ENCODE measurements at places on chromosomes 1 and 21.

DNA sequence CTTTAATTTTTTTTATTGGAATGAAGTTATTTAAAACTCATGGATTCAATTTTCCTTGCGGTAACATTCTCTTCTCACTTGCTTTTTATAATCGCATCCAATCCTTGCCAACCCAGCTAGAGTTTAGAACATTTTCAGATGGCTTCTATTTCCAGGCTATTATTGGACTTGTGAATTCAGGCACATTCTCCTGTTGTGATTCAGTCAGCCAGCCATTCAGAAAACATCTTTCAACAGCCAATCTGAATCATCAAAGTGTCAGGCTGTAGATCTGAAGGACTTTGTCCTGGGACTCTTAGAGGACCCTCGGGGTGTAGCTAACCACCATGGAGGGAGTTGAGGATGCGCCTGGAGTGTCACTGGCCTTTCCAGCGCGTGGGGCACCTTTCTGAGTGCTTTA is 92.4 kb downstream of the PRDM2 start:
- DNase-seq, result no peak

DNA sequence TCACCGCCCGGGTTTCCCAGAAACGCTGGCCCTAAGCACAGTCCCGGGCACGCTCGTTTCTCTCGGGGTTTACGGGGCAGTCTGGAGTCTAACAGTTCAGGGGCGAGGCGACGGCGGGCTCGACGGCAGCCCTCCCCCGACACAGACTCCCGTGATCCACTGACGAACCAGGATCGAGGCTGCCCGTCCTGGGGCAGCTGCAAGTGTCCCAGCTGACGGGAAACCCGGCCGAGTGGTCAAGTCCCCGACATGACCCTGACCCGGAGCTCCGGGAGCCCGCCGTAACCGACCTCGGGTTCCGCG is 494 bp downstream of the UBE2J2 start:
- no peak for DNase-seq

DNA sequence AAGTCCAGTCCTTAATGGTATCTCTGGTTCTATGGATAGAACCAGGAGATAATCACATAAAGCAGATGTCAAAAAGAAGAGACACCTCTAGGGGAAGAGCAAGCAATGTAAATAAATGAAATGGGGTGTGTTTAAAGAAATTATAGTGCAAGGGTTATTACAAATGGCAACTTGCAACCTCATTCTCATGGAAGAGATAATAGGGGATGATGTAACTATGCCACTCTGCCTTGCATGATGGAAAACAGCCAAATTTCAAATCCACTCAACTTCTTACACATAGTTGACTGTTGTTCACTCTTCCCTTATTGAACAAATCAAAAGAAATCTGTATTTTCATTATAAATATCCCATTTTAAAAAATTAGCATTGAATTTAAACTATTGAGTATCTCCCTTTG is 274.0 kb upstream of the TMPRSS15 start:
- DNase-seq, result no peak

DNA sequence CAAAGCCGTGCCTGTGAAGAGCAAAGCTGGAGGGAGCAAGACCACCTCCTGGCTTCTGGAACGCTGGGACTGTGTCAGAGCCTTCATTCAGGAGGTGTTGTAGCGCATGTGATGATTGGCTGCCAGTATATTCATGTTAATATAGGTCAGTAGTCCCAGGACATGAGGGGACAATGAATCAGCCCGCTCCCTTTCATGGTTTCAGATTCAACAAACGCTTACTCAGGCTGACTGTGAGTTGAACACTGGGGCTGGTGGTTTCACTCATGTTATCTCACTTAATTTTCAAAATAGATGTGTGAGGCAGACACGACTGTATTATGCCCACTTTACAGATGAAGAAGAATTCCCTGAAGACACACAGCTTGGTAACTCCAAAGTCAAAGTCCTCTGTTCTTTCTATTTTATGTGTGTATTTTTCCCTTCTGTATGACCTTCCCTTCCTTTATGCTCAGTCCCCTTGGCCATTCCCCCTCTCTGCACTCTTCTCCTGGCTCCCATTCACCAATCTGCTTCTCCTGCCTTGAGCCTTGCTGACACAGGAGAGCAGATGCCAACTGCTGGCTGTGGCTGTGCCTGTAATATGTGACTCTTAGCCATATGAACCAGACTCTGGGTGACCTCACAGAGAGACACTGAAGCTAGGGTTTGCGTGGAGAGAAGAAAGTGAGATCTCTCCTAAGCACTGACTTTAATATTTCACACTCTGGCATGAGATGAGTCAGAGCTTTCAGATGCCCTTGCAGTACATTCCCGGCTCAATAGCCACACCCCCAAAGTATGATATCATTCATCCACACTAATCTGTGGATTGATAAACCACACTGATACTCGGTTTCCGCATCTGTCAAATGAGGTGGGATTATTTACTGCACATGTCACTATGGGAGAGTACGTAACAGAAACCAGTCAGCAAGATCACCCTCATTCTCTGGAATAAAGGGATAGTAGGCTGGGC is 31.4 kb upstream of the KIRREL1 start:
- DNase-seq, result no peak

- DNase-seq, result peak; percentile 67
Observed at GRCh38 chr1:32759997-32760623, 57.0 kb downstream of the YARS1 start.

DNA sequence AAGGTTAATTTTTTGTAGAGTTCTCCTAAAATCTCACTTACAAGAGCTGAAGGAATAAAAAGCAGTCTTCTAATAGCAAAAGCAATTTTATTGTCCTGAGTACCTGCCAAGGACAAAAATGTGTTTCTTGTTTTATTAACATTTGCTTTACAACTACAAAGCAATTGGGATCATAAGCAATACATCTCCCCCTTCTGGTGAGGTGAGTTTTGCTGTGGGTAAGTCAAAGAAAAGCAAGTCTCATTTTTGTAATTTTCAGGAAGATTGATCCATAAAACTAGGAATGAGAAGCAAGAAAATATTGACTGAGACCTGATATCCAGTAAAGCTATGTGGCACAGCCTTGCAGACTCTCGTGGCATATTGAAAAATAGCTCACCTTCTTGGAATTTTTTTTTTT is 2162.7 kb downstream of the NCAM2 start:
- DNase-seq, result no peak

- no peak for DNase-seq
Observed at GRCh38 chr1:42335809-42336518, 929 bp upstream of the FOXJ3 start.
